ENCODE measurements at places on chromosomes 13 and 19.

DNA sequence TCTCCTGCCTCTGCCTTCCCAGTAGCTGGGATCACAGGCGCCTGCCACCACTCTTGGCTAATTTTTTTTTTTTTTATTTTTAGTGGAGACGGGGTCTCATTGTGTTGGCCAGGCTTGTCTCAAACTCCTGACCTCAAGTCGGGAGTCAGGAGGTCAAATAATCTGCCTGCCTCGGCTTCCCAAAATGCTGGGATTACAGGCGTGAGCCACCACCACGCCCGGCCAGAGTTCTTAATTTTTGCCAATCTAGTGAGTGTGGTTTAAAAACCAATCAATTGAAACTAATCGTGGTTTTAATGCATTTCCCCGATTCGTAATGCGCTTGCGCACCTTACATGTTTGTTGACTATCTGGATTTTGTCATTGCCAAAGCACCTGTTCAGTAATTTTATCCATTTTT, 37.0 kb downstream of the SKA3 start:
- no peak for DNase-seq

GRCh38 chr13:38713046-38713445, 26.2 kb downstream of the FREM2 start:
- DNase-seq = no peak

DNA sequence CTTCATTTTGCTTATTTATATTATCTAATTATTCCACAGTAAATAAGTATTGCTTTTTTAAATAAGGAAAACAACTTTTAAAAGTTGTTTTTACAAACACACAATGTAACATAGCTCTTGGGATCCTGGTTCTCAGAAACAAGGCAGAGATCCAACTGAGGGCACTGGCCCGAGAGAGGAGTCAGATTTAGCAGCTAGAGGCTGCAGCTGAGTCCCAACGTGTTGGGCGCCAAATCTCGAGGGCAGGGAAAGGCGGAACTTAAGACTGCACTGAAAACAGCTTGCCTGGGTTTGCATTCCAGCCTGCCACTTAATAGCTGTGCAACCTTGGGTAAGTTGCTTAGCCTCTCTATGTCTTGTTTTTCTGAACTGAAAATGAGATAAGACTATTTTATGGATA, 16.4 kb upstream of the WASF3 start:
- no peak for DNase-seq

DNA sequence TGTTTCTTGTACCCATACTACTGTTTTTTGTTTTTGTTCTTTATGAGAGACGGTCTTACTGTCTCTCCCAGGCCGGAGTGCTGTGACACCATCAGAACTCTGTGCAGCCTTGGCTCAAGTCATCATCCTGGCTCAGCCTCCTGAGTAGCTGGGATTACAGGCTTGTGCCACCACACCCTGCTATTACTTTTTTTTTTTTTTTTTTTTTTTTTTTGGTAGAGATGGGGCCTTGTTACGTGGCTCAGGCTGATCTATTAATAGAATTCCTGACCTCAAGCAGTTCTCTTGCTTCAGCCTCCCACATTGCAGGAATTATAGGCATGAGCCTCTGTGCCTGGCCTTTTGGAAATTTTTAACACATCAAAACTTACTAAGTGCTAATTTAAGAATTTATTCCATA, 2.9 kb upstream of the ZNF304 start:
- DNase-seq = no peak

- no peak for DNase-seq
Measured at GRCh38 chr19:49613374-49613773, 22.4 kb downstream of the PRR12 start.

- DNase-seq = no peak
Measured at GRCh38 chr13:110393761-110394160, 86.7 kb downstream of the COL4A2 start.

GRCh38 chr19:49408816-49409440, 14.3 kb downstream of the PTH2 start:
- no peak for DNase-seq

DNA sequence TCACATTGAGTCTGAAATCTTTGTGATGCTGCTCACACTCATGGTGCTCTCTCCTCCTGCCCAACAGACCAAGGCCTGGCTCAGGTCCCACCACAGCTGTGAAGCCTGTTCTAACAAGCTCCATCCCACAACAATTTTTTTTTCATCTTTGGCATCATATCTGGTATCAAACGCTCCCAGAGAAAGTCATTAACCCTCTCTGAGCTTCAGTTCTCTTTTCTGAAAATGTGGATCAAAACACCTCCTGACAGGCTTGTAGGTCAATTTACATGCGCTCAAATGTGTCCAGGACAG, 224.4 kb downstream of the LACC1 start:
- no peak for DNase-seq

DNA sequence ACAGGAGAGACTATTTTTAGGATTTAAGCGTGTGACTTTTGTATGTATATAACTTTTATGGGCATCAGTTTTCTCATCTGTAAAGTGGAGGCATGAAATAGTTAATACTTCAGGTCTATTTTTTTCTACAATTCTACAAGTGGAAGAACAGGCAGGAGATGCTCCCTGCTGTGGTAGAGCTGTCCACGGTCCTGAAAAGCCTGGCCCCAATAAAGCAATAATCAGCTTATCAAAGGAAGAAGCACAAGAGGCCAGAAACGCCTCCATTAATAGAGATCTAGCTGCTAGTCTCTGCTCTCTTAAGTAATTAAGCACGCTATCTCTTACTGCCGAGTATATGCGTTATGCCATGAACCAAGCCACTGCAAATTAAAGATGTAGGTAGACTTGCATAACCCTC, 28.0 kb upstream of the WASF3 start:
- DNase-seq = no peak

GRCh38 chr19:36340786-36341372, 38.1 kb downstream of the ZFP14 start:
- DNase-seq = no peak

DNA sequence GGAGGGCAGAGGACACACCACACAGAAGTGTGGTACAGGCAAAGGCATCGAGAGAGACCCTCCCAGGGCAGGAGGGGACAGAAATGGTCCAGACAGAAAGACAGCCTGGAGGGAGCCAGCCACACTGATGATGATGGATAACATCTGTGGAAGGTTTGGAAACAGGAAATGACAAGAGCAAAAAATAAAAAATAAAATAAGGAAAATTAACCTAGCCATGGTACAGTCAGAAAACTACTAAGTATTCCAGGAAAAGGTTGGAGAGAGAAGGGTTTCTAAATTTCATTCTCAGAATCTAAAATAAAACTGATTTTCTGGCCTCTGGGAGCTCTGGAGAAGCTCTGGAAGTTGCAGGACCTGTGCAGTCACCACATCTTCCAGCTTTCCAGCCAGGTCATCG, 115.2 kb upstream of the VSTM2B start:
- DNase-seq = no peak

- DNase-seq = no peak
Measured at GRCh38 chr19:58586133-58586765, 13.1 kb upstream of the MZF1 start.

- DNase-seq = no peak
Measured at GRCh38 chr13:47211106-47211505, 314.3 kb upstream of the HTR2A start.

DNA sequence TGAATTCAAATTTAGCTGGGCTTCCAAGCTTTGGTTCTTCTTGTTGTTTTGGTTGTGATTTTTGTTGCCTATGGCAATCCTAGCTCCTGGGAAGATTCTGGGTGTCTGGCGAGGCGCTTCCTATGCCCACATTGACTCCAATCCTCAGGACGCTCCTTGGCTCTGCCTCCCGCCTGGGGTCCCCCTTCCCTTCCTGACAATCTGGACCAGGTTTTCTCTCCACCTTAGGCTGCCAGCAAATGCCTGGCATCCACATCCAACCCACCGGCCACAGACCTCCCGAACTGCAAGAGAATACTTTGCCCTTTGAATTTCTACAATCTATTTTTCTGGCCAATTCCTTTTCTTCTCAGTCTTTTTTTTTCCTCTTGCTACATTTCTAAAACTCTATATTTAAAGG, 186.9 kb upstream of the UBL3 start:
- no peak for DNase-seq

- no peak for DNase-seq
Measured at GRCh38 chr19:54393381-54393780, 21.9 kb upstream of the TTYH1 start.

GRCh38 chr19:38362076-38362945, 12.1 kb upstream of the PSMD8 start:
- DNase-seq = no peak

DNA sequence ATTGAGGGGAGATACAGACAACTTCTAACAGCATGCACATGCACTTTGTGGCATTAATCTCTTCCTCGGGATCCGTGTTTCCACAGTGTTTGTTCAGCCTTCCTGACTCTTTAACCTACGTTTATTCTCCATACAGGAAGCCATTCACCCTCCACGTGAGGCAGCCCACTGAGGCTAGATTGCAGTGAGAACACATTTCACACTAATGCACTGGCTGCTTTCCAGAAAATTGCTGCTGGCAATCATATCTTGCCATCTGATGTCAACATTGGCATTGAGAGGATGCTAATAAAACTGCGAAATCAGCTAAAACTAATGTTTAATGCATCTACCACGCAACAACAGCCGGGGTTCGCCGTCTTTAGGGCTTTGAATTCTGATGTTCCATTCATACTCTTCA, 30.0 kb downstream of the DCLK1 start:
- DNase-seq = no peak

DNA sequence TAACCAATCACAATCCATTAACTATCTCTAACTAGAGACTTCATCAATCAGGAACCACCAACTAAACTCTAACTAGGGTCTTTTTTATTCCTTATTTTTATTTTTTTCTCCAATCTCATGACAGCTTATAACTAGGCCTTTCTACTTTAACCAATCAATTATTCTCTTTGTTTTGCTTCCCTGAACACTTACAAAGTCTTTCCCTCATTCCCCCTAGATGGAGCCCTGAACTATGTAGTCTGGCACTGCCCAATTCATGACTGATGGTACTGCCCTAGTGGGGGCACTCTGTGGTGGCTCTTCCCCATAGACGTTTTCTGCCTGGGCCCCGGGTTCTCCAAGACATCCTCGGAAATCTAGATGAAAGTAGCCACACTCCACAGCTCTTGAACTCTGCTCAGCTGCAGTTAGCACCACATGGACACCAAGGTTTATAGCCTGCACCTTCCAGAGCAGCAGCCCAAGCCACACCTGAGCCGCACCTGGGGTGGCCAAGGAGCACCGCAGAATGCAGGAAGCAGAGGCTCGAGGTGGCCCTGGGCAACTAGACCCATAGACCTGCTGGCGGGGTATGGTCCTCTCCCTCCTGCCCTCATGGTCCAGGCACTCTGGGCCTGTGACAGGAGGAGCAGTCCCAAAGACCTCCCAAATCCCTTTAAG, 6.6 kb downstream of the ATP7B start:
- DNase-seq = no peak

DNA sequence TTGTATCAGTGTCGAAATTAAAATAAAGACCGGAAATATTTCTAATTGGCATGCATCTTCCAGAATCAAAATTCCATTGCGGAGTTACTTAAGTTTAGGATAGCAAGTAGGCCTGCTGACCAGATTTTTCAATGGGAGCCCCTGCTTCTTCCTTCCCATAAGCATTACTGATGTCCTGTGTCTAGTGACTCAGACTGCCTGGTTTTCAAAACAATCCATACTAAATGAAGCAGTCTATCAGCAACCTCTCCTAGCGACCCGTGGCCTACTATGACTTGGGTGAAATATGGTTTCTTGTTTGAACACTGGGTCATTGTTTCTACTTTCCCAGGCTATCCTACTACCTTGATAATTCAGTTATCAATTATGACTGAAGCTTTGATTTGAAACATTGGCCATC, 571.6 kb downstream of the TBC1D4 start:
- DNase-seq = no peak

DNA sequence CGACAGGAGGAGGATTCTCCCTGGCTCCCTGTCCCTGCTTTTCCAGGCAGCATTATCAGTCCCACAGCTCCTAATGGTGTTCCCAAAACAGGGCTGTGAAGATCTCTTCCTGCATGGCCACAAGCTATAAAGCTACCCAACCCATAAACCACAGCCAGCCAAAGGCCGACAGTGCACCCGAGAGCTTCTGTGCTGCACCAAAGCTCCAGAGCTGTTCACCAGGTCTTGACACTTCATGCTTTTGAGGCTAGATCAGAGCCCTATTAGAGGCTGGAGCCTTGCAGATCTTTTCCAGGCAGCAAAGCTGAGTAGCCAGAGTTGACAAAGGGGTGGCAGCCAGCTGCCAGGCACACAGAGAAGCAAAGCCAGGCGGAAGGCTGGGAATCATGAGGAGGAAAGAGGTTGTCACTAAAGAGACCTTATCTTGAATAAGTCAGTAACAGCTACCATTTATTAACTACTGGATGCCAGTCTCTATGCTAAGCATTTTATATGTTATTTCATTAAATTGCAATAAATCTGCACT, 180.4 kb downstream of the KATNAL1 start:
- DNase-seq = no peak

All from NCI-H2107 (cell line).